Left kidney (tissue), 8 donors: ENCODE measurements at places on chromosomes 7 and 10.

DNA sequence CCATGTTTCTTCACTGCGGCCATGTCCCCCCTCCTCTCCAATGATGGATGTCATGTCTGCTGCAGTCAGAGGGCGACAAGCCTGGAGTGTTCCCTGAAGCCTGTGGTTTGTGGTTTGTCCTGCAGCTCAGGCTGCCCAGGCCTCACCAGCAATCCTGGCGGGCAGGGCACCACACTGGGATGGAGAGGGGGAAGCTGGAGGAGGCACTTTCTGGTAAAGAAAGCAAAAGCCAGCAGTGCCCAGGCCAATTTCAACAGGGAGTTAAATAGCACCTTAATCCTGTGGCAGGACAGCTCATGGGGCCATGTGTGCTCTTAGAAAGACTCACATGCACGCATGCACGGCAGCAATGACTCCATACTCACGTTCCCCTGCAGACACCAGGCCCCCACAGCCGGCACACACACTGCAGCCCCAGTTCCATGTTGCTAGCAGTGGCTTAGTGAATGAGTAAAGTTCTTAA is 158.3 kb downstream of the EGFR start:
- no peak for DNase-seq

- no peak for DNase-seq
Observed at GRCh38 chr7:90347759-90348158, 1.2 kb downstream of the GTPBP10 start.

GRCh38 chr10:124737221-124737620 is 7.0 kb downstream of the FAM53B start:
- DNase-seq: no peak

- DNase-seq: no peak
Observed at GRCh38 chr7:157690058-157690832, 353.4 kb downstream of the DNAJB6 start.
